Activated CD4-positive, alpha-beta T cell treated with anti-CD3 and anti-CD28 coated beads for 36 hours (primary cell): ENCODE measurements at places on chromosomes 2 and 18.

GRCh38 chr2:101041413-101041812 lies 39.3 kb downstream of the RPL31 start:
- H3K27ac ChIP-seq: no peak overlapping the region
- no peak overlapping the region for H3K4me3 ChIP-seq
- DNase-seq: no peak
- no peaks in the 10 kb centered on the region for H3K4me1 ChIP-seq
- H3K27me3 ChIP-seq: no peaks in the 10 kb centered on the region

GRCh38 chr2:51368250-51368649 lies 336.3 kb upstream of the NRXN1 start:
- no peaks in the 10 kb centered on the region for H3K27me3 ChIP-seq
- no peak overlapping the region for H3K4me3 ChIP-seq
- no peak overlapping the region for H3K27ac ChIP-seq

DNA sequence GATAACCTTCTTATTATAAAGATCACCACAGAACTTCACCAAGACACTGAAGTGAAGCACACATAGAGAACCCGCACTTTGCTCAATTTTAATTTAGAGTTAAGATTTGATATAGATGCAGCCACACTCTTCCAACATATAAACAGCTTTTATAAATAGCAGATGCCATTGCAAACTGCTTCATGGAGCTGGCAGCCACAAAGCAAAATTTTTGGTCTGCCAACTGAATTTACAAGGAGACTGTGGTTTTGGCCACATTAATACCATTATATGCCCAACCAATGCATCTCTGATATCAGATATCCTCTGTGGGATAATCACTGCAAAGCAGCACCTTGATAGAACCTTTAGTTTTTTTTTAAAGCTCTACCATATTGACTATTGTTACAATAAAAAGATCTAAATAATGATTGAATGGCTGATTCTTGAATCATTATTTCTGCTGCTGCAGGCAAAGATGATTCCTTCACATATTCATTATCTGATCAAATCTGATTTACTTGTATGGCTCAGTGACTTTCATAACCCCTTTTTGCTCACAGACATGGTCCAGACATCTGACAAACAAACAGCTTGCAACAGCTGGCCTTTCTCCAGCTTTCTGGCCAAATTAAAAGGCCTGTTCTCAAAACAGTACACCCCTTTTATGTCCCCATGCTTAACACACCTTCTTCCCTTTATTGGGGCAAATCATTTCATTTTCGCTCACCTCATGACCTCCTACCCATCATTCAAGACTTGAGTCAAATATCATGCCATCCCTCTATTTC lies 88.4 kb downstream of the METTL4 start:
- no peak for DNase-seq
- no peaks in the 10 kb centered on the region for H3K4me1 ChIP-seq
- H3K36me3 ChIP-seq: no peaks in the 10 kb centered on the region

DNA sequence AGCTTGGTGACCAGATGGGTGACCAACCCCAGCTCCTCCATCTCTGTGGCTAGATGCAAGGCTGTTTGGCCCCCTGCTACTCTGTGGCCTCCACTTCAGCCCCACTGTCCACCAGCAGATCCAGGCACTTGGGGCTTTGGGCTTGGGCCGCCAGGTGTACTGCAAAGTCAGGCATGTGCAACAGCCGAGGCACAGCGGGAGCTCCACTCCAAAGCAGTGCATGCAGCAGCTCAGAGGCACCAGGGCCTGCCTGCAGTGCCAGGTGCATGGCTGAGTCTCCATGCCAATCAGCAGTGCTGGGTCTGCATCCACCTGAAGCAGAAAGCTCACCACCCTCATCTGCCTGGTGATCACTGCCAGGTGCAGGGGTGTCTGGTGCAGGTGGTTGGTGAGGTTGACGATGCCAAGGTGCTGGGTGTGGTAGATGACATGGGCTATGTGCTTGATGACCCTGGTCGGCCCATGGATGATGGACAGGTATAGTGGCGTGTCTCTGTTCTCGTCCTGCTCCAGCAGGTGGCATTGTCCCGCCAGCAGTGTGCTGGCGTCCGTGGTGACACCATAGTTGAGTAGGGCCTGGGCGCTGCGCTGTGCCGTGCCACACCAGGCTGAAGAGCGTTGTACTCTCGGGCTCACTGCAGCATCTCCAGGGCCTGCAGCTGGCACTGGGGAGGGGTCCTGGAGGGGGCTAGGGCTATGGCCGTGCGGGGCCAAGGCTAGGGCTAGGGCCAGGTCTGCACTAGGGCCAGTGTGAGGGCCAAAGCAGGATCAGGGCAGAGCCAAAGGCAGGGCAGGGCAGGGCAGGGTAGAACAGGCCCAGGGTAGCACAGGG lies 1.0 kb upstream of the ANKRD62 start:
- H3K4me1 ChIP-seq: no peaks in the 10 kb centered on the region
- no peak overlapping the region for H3K4me3 ChIP-seq
- H3K36me3 ChIP-seq: no peaks in the 10 kb centered on the region
- peaks cover 6% of the 10 kb centered on the region for H3K27me3 ChIP-seq

DNA sequence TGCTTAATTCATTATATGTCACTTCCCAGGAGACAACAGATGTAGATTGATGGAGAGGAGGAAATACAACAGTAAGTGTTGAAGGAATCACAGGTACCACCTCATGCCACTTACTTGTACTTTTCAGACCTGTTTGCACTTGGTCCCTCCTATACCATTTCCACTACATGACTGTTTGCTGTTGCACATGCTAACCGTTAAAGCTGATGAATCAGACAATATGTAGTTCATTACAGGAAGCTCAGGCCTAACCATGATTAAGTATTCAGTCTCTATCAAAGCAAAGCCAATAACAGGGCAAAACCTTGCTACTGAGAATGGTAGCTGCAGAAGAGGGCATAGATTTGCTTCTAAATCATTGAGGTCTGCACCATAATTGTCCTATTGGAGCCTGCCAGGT lies 30.2 kb upstream of the GRP start:
- no peaks in the 10 kb centered on the region for H3K36me3 ChIP-seq
- no peak overlapping the region for H3K4me3 ChIP-seq
- no peak overlapping the region for H3K27ac ChIP-seq
- no peak for DNase-seq
- no peaks in the 10 kb centered on the region for H3K4me1 ChIP-seq

- peak within 1 kb of the TSS; percentile 81 for H3K4me3 ChIP-seq
- H3K36me3 ChIP-seq: no peaks in the 10 kb centered on the region
- peak within 1 kb of the TSS; percentile 69 for H3K27ac ChIP-seq
- no peaks in the 10 kb centered on the region for H3K27me3 ChIP-seq
- peaks cover 32% of the 10 kb centered on the region for H3K4me1 ChIP-seq
These were observed at the start of gene PHLPP1 for GRCh38 chr18:62715436-62715758. Gene PHLPP1, plus strand, starts transcription at chr18:62715541. Its CDS starts 143 bp downstream, at chr18:62715684.
